Neural crest cell (in vitro differentiated cells): ENCODE measurements at places on chromosomes 1 and 21. TPM values are rescaled to one million over a fixed set of nuclear protein-coding genes. Genes with fewer than 3 reads are reported as not detected.

Gene KCNQ4
- 0.89 and 0.91 TPM in 2 replicates for total RNA-seq

Gene PRDM2
- total RNA-seq: 52.4 and 55.2 TPM in 2 replicates

DNA sequence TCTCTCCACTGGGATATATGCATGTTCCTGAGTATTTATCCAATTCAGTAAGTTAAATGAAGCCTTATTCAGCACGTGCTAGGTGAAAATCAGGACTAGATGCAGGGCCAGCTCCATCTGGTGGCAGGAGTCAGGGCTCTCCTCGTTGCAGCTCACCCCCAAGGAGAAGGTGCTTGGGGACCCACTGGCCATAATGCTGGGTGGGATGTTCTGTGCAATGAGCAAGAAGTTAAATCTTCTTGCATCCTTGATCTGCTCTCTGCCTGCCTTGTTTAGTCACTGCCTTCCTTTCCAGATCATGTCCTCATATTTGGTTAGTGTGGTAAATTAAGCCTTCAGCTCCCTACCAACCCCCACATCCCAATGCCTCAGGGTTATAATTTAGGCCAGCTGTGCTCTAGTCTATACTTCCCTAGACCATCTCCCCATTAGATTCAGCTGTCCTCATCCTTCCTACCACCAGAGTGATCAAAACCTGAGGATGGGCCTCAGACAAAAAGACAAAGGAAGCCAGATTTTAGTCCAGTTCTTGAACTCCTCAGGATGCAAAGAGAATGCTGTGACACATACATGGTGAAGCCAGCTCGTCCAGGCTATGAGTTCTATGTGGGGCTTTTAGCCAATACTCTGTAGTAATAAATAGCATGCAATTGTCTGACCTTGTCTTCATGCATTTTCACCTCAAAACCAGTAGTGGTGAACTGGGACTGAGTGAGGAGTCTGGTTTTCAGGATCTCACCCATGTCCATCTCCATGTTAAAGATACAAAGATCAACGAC lies 55.9 kb downstream of the SEC16B start:
- H3K36me3 ChIP-seq: no peaks in the 10 kb centered on the region
- DNase-seq: no peak
- no peak overlapping the region for H3K27ac ChIP-seq
- no peaks in the 10 kb centered on the region for H3K27me3 ChIP-seq

DNA sequence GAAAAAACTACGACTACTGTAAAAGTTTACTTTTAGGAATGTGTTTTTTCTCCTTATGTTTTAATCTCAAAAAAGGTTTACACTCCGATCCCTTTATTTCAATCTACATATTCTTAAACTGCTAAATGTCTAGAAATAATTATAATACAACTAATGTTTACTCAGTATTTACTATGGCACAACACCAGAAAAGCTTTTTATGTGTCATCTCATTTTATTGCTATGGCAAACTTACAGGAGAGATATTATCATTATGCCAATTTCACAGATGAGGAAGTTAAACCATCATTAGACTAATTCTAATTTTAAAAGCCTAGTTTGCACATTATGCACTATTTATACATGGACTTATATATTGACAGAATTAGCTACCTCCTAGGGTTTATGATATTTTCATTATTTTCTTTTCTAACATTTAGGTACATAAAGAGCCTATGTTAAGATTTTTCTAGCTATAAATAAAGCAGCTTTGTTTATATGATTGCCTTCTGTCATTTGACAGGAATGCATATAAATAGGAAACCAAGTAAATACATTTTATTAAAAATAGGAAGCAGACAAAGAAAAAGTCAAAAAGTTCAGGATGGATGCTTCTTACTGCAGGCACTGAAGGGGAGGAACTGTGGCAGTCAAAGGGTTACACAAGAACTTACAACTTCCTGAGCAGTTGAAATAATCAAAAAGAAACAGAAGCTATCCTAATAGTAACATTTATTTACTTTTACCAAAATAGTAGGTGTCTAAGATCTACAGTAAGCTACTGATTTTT lies 442.4 kb downstream of the LTN1 start:
- H3K27ac ChIP-seq: no peak overlapping the region
- no peaks in the 10 kb centered on the region for H3K27me3 ChIP-seq
- no peak overlapping the region for H3K4me3 ChIP-seq
- no peak for DNase-seq
- H3K36me3 ChIP-seq: peaks cover 3% of the 10 kb centered on the region

DNA sequence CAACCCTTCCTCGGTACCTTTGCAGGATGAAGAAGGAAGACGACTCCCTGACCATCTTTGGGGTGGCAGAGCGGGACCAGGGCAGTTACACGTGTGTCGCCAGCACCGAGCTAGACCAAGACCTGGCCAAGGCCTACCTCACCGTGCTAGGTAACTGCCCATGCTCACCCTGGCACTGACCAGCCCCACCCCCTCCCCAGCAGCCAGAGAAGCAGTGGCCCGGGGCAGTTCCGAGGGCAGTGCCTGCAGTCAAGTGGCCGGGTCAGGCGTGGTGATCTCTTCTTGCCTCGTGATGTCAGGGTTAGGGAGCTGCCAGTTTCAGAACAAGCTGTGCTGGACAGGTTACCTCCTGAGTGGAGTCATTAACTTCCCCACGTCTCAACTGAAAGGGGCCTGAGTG lies 66.4 kb upstream of the CNTN2 start:
- H3K27ac ChIP-seq: peak overlapping the region; percentile 19
- no peaks in the 10 kb centered on the region for H3K4me1 ChIP-seq
- no peak for DNase-seq
- no peaks in the 10 kb centered on the region for H3K36me3 ChIP-seq

- H3K27ac ChIP-seq: no peak overlapping the region
- no peaks in the 10 kb centered on the region for H3K27me3 ChIP-seq
- no peak for DNase-seq
- peaks cover 5% of the 10 kb centered on the region for H3K4me1 ChIP-seq
Measured at GRCh38 chr1:153832293-153832692, 57.1 kb downstream of the SLC27A3 start.

GRCh38 chr1:106534612-106535011 lies 521.9 kb upstream of the PRMT6 start:
- H3K36me3 ChIP-seq: peaks cover 5% of the 10 kb centered on the region
- no peak overlapping the region for H3K27ac ChIP-seq
- no peaks in the 10 kb centered on the region for H3K27me3 ChIP-seq
- no peak overlapping the region for H3K4me3 ChIP-seq

DNA sequence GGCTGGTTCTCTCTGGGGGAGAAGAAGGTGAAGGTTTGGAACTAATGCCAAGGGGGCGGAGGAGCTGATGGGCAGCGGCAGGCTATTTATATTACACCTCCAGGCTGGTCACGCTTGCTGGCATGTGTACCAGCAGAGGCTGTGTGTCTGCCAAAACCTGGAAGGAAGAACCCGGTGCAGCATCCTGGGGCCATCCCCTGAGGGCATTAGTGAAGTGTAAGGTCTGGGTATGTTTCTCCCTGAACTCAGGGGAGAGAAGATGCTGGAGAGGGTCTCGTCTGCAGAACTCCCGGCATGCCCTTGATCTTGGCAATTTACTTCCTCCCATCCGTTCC lies 5.3 kb downstream of the DISP3 start:
- peaks cover 30% of the 10 kb centered on the region for H3K27me3 ChIP-seq
- H3K4me3 ChIP-seq: no peak overlapping the region
- H3K27ac ChIP-seq: no peak overlapping the region
- H3K4me1 ChIP-seq: peaks cover 20% of the 10 kb centered on the region
- DNase-seq: no peak
